ENCODE measurements at places on chromosomes 3 and 15.

DNA sequence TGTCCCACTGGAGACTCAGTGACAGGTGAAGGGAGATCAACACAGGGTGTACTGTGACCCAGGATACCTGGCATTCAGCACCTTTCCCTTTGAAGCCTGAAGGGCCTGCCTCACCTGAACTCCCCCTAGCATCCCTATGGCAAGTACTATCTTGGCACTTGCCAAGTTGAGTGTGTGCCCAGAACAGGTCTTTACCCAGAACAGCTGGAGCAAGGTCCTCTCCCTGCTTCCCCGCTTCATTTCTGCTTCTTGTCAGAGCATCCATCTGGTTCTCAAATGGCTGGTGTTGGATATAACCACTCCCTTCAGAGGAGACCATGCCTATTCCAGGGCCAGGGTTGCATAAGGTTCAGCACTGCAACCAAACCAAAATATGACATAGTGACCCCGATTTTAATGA, 73.0 kb downstream of the FAM43A start:
- DNase-seq: no peak

- DNase-seq: no peak
Measured at GRCh38 chr3:14329116-14329830, 73.1 kb upstream of the SLC6A6 start.

DNA sequence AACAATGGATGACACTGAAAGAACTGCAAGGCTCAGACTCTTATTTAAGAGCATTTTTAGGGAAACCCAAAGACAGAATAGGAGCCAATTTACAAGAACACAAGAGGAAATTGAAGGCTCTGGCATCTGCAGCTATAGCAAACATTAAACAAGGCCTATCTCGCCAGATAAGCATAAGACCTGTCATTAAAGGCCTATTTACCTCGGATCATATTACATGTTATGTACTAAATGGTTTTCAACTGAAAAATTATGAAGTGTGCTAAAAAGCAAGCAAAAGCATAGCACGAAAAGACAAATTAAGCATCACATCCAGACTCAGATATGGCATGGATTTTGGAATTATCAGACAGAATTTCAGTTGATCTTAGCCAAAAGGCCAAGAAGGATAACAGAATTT, 617.1 kb downstream of the SQOR start:
- DNase-seq: no peak

DNA sequence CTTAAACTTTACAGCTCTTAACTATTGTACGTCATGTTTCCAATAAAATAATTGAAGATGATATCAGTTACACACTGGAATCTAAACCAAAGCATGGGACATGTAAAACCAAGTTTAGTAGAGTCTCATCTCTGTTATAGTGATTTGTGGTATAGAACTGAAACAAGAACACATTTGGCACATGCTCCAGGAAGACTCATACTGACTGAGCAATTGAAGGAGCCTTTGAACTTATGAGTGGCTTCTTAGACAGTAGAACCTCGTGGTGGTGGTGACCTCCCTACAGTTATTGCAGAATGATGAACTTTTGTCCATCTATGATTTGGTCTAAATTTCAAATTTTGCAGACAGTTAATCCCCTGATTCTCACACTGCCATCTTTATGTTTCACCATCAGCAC, 729.7 kb downstream of the ROBO1 start:
- DNase-seq: no peak

DNA sequence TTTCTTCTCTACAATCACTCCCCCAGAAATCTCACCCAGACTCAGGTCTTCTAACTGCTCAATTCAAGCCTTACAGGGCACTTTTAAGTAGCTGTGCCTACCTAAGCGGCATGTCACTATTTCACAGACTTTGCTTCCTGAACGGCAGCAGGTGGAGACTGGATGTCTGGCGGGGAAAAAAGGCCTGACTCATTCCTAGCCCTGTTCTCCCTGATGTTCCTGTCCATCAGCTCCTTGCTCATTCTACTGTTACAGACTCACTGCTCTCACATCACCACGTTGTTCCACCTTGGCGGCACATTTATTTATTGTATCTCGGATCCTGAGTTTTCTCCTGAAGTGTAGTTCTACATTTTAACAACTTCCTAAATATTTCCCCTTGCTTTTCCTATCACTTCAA, 52.6 kb upstream of the ATP11B start:
- DNase-seq: no peak

- DNase-seq: no peak
Measured at GRCh38 chr15:41779662-41780157, 5.4 kb downstream of the MAPKBP1 start.

GRCh38 chr3:71468311-71469137, 115.0 kb downstream of the FOXP1 start:
- no peak for DNase-seq

- no peak for DNase-seq
Measured at GRCh38 chr15:50321680-50322210, 33.3 kb downstream of the GABPB1 start.

DNA sequence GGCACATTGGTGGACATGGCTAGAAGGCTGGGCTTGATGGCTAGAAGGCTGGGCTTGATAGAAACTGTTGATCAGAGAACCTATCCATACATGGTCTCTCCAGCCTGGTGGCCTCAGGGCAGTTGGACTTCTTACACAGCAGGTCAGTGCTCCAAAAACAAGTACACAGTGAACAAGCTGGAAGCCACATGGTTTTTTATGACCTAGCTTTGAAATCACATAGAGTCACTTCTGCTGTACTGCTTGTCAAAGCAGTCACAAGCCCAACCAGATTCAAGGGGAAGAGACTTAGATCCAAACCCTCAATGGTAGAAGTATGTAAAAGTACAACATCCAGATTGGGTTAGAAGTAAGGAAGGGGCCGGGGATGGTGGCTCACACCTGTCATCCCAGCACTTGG, 89.4 kb upstream of the HES1 start:
- DNase-seq: no peak

DNA sequence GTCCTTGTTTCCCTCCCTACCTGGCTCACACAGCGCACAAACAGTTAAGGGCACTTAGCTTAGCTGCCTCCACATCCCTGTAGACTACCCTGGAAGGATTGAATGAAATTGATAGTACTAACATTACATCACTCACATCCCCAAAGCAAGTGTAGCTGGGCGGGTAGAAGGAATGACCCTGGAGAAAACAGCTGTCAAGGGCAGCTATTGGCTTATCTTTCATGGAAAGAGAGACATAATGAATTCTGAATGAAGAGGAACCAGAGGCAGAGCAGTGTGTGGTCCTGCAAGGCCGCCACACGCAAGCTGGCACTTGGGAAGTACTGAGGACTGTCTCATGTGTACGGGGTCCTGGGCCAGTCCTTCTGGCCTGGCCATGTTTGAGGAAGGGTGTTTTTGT, 369.6 kb upstream of the RGMA start:
- DNase-seq: no peak

- no peak for DNase-seq
Measured at GRCh38 chr3:147369661-147370123, 36.7 kb downstream of the ZIC4 start.

GRCh38 chr15:80730387-80730786, 35.3 kb downstream of the ABHD17C start:
- DNase-seq: no peak

- no peak for DNase-seq
Measured at GRCh38 chr3:138594935-138595610, 1.0 kb upstream of the CEP70 start.

DNA sequence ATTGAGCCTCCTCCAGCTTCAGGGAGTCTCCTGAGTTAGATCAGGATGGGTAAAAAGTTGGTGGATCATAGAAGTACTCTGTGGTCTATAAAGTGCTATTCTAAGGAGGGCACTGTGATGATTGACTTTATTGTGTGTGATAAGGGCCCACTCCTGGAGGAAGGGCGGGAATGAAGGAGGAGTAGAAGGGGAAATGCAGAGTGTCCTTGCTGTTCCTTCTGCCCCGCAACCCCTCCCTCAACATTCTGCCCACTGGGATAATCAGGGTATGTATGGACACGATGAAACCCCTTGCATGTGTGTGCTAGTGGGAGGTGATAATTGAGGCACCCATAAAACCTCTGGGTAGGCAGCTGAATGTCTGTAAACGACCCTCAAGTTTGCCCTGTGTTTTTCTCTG, 66.2 kb downstream of the CLDN11 start:
- no peak for DNase-seq

DNA sequence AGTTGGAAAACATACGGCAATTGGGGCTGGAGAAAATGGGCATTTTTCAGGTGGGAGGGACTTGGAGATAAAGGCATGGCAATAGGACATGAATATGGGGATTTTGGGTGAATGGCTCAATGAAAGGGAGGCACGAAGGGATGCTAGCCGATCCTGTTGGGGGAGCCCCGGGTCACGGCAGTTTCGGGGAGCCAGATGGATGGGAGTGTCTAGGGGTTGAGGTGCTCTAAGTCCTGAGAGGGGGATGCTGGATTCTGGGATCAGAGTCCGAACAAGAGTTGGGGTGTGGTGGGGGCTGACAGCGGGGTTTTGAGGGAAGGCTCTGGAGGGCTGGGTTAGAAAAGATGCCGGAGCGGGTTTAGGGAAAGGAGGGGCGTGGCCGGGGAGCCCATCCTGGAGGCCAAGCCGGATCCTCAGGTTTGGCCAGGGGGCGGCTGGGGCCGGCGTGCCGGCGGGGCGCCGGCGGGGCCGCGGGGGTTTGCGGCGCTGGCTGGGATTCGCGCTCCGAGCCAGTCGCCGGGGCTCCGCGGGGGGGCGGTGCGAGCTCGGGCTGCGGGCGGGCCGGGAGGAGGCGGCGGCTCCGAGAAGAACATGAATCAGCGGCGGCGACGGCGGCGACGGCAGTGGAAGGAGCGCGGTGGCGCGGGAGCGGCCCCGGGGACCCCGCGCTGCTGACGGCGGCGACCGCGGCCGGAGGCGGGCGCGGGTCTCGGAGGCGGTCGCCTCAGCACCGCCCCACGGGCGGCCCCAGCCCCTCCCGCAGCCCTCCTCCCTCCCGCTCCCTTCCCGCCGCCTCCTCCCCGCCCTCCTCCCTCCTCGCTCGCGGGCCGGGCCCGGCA, at the start of gene TYRO3:
TSS of gene TYRO3 (plus strand) at position 813 of the 839 bp plus-strand sequence. CDS start 46 bp downstream, outside the sequence.
- peak; percentile 42 for DNase-seq

GRCh38 chr3:49668861-49669260, 5.3 kb upstream of the APEH start:
- no peak for DNase-seq

GRCh38 chr3:146125951-146126350, 35.0 kb downstream of the PLOD2 start:
- DNase-seq: no peak

DNA sequence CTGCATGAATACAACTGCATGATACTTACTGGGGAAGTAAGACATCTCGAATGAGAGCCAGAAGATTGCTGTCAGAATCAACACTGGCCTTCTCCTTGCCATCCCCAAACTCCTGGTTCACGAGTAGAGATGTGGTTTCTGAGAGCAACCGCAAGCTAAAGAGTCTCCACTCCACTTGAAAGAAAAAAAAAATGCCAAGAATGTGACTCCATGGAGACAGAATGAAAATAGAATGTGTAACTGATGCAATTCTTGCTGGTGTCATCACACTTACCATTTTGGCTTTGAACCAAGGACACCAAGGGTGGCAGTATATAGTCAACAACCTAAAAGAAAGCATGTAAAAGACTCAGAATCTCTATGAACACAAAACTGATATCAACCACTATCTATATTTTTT, 280.4 kb downstream of the ULK4 start:
- DNase-seq: no peak

DNA sequence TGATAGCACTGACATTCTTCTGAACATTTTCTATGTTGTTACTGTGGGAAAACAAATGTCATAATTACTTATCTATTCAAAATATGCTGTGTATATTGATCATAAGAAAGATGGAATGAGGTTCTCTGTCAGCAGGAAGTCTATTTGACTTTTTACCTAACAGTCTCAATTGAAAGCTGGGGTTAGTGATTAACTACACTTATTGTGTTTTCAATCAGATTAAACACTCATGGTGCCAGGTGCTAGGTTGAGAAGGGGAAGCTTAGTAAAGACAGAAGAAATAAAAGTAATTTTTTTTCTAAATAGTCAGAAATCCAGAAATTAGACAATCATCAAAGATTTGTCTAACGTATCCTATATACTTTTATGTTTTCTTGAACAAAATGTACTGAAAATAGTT, 281.0 kb upstream of the NR2E3 start:
- no peak for DNase-seq

DNA sequence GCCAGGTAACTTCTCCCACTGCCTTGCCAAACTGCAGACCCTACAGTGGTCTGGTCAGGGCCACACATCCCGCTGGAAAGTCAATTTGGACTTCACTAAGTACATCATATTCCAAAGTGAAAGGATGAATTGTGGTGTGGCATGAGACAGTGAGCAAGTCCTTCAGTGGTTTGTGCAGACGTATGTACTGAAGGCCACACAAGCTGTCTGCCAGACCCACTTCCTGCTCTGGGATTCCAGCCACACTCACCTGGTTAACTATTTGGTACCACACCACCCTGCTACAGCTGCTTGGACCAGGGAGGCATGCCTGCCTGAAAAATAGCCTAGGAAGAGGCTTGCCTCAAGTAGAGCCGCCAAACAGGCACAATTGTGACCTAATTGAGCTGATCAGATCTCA, 94.1 kb upstream of the STRIT1 start:
- no peak for DNase-seq

GRCh38 chr15:68570974-68571373, 7.8 kb upstream of the CORO2B start:
- no peak for DNase-seq

GRCh38 chr15:101502572-101503295, 13.2 kb upstream of the PCSK6 start:
- DNase-seq: no peak

DNA sequence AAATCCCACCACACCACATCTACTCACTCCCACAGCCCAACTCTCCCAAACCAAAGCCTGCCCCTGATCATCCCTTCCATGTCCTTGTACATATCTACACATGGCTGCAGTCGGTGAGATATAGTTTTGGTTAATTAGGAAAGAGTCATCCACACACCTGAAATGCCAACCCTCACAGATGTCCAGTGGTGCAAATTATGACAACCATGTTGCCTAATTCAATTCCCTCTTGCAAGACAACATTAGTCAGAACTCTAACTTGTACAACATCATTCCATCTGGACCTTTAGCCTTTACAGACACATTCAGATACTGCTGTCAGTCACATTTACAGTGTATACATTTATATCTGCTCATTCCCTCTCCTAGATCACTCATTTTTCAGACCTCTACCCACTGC, 41.2 kb downstream of the TUBGCP4 start:
- no peak for DNase-seq

GRCh38 chr3:132228923-132229322, 88.3 kb upstream of the ACP3 start:
- DNase-seq: no peak

GRCh38 chr15:75786575-75786947, 56.7 kb upstream of the UBE2Q2 start:
- no peak for DNase-seq

- no peak for DNase-seq
Measured at GRCh38 chr15:77455696-77456321, 35.1 kb downstream of the HMG20A start.

- no peak for DNase-seq
Measured at GRCh38 chr3:108388136-108389132, 92.1 kb downstream of the HHLA2 start.

GRCh38 chr3:181699171-181699903, 12.4 kb upstream of the SOX2 start:
- no peak for DNase-seq
